ENCODE measurements at places on chromosomes 12 and 14.

- no peaks in the 10 kb centered on the region for H3K36me3 ChIP-seq
- H3K27ac ChIP-seq, result no peak overlapping the region
- DNase-seq, result peak; percentile 53
- no peak overlapping the region for H3K4me3 ChIP-seq
Observed at GRCh38 chr12:95963096-95963495, 20.0 kb downstream of the AMDHD1 start.

GRCh38 chr12:48022676-48023385 is 18.6 kb upstream of the COL2A1 start:
- no peaks in the 10 kb centered on the region for H3K4me1 ChIP-seq
- no peak for DNase-seq
- H3K4me3 ChIP-seq, result no peak overlapping the region
- H3K27me3 ChIP-seq, result no peaks in the 10 kb centered on the region
- H3K27ac ChIP-seq, result no peak overlapping the region
- no peaks in the 10 kb centered on the region for H3K36me3 ChIP-seq

DNA sequence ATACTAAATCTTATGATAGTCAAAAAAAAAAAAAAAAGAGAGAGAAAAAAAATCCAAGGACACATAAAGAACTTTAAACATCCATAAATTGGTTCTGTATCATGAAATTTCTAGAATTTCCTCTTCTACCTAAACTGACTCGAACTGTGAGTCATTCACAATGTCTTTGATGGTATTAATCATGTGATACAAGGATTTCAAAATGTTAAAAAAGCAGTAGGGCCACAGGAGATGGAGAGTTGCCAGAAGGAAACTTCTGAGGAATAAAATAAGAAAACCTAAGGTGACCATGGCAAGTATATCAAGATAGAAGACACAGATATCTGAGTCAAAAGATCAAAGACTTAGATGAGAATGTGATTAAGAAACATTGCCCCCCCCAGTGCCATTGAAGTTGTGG is 1320.9 kb upstream of the FLRT2 start:
- H3K27ac ChIP-seq, result no peak overlapping the region
- no peak for DNase-seq
- H3K27me3 ChIP-seq, result no peaks in the 10 kb centered on the region
- no peak overlapping the region for H3K4me3 ChIP-seq
- no peaks in the 10 kb centered on the region for H3K4me1 ChIP-seq
- no peaks in the 10 kb centered on the region for H3K36me3 ChIP-seq

DNA sequence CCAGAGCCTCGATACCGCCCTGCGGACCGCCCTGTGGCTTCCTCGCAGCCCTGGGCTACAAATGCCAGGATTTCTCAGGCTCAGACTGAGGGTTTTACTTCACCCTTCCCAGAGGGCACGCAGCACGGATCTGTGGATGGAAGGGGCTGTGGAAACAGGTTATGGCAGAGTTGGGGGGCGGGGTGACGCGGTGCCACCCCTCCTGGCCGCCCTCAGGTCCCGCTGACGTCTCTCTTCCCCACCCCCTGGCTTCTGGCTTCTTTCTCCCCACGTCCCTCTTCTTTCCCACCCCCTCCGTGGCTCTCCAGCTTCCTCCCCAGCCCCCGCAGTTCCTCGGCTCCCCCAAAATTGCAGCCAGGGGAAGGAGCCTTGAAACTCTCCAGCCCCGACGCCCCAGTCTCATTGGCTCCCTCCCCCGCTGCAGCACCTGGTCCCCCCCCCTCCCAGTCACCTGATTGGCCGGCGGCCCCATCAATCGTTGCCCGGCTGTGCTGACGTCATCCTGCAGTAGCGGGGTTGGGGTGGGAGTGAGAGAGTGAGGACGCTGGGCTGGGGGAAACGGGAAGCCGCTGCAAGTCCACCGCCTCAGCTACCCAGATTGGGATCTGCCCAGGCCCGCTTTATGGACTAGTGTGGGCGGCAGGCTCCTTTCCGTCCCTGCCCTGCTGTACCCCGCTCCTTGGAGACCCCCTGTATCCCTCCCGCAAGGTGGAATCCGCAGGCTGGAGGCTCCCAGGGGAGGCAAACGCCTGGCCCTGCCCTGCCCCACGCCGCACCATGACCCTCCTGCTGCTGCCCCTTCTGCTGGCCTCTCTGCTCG is at the start of gene CLSTN3:
Gene CLSTN3, plus strand, starts transcription at position 500 of the 820 bp plus-strand sequence. Its CDS starts 278 bp downstream, at position 778.
- peaks cover 21% of the 10 kb centered on the region for H3K4me1 ChIP-seq
- H3K36me3 ChIP-seq, result no peaks in the 10 kb centered on the region
- peak; percentile 94 for DNase-seq
- H3K27ac ChIP-seq, result no peak within 1 kb of the TSS

DNA sequence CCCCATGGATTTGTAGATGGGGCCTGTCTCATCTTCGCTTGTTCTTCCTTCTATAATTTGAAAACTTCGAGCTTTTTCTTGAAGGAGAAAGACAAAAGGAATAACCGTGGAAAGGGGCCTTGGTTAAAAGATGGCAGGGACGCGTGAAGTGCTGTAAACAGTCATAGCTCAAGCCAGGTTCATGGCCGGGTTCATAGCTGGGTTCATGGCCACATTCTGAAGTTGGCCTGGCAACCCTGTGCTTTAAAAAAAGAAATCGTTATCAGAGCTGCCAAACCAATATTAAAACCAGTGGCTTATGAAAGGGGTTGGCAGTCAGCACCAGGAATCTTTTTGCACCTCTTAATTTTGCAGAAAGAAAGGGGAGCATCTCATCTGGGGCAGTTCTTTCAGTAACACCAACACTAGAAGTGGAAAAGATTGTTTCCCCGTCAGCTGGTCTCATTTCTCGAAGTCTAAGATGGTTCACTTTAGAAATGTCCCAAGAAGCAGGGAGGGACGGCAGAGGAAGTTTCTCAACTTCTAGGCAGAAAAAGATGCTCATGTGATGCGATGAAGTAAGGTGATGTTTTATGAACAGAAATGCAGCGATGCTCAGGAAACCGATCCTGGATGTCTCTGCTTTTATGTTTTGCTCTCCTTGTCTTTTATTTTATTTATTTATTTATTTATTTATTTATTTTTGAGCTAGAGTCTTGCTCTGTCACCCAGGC is 193.1 kb upstream of the TBX3 start:
- no peaks in the 10 kb centered on the region for H3K27me3 ChIP-seq
- no peak overlapping the region for H3K27ac ChIP-seq
- H3K36me3 ChIP-seq, result no peaks in the 10 kb centered on the region
- no peak for DNase-seq

DNA sequence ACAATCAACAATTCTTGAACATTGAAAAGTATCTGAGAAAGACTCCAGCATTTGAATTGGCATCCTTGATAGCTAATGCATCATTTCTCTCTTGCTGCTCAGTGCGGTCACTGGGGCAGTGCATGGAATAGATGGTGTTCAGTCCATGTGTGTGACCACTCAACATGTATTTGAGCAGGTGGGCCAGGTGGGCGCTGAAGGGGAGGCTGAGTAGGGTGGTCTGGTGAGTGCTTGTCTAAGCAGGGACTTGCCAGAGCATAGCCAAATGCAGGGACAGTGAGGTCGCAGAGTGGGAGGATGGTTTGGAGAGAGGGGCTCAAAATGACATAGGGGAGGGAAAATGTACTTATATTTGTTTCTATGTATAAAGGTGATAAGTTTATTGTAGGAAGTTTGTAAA is 409.0 kb downstream of the TMEM121 start:
- H3K4me1 ChIP-seq, result no peaks in the 10 kb centered on the region
- H3K27me3 ChIP-seq, result no peaks in the 10 kb centered on the region
- DNase-seq, result no peak
- no peak overlapping the region for H3K27ac ChIP-seq

DNA sequence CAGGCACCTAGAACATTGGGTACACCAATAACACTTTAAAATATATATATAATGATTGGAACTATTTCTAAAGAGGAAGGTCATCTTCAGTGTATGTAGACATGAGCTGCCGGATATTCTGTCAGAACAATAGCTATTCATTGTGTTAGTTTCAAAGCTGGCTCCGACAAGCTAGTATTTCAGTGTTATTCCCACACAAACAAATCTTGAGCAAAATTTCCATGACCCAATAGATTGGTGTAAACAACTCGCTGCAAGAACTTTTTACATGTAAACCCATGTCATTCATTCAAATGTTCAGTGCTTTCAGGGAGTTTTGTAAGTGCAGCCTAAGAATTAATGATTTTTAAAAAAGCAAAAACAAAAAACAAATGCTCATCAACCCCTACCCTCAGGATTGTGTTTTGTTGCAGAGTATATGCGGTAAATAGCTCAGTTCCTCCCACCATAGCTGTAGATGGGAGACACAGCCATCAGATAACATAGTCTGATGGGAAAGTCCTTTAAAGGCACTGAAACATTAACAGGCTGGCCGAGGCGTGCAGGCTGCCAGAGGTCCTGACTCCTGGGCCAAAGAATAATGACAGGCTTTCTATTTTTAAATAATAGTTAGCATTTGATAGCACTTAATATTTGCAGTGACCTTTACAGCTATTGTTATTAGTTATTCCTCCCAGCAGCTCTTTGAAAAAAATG is 150.3 kb upstream of the ARHGAP5 start:
- no peaks in the 10 kb centered on the region for H3K36me3 ChIP-seq
- no peaks in the 10 kb centered on the region for H3K27me3 ChIP-seq
- DNase-seq, result no peak
- no peak overlapping the region for H3K4me3 ChIP-seq

GRCh38 chr12:121334513-121335343 is 17.5 kb downstream of the ANAPC5 start:
- no peak overlapping the region for H3K27ac ChIP-seq
- no peaks in the 10 kb centered on the region for H3K27me3 ChIP-seq
- peak; percentile 83 for DNase-seq

GRCh38 chr12:72295101-72295500 is 22.9 kb downstream of the TRHDE start:
- DNase-seq, result no peak
- H3K27ac ChIP-seq, result no peak overlapping the region
- H3K4me1 ChIP-seq, result no peaks in the 10 kb centered on the region

Data from Karpas-422 (cell line).